ENCODE measurements at places on chromosomes 5 and 9.

DNA sequence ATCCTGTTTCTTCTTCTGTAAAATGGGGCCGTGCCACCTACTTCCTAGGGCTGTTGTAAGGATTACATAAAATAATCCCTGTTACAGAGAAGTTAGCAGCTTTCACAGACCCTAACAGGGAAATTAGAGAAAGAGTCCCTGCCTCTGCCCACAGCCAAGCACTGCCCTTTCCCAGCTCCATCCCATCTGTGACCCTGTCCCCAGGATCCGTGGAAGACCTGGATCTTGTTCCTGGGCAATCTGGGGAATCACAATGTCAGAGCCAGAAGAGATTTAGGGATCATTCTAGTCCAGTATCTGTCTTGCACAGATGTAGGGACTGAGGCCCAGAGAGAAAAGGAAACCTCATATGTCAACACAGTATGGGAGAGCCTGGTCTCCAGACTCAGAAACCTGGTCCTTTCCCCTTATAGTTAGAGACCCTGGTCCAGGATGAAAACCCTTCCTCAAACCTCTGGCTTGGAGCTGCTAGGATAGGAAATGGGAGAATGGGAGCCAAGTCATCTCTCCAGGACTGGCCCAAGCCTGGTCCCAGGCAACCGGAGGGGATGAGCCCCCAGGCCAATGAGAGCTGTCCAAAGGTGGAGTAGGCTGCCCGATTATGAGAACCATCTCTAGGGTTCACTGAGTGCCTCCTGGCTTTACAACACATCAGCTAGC, 12.5 kb downstream of the LHX6 start:
- DNase-seq: no peak

GRCh38 chr9:68597362-68597997, 56.8 kb upstream of the TMEM252 start:
- DNase-seq: no peak

DNA sequence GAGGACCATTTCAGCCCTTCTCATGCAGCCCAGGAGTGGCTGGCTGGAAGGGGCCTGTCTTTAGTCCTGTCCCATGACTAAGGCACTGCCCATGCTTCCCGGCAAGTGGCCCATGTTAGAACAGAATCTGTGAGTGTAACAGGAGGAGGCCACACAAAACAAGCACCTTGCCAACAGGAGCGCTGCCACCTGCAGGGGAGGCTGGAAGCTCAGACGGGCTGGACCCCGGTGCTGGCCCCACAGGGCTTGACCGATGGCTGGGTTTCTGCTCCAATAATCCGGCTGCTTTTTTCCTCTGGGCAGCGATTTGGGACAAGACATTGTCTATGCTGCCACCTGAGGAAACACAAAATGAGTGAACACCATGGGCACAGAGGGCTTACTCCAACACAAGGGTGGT, 28.4 kb downstream of the ANKS6 start:
- DNase-seq: no peak

DNA sequence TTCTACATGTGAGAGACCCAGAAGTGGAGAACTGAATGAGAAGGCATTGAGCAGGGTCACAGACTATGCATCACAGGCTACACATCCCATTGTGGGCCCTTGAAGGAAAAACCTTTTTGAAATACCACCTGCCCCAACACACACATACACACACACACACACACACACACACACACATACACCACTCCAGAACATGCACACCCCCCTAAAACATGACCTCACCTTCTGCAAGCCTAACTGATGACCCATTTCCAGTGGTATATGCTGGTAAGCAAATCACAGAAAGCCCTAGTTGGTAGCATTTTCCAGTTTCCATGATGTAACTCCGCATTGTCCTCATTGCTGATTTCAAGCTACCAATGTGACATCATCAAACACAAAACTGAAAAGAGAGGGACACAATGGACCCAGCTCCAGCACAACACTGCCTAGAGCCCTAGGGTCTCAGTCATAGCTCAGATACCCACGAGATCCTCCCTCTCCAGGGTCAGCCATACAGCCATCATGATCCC, 36.4 kb downstream of the THBS4 start:
- no peak for DNase-seq

DNA sequence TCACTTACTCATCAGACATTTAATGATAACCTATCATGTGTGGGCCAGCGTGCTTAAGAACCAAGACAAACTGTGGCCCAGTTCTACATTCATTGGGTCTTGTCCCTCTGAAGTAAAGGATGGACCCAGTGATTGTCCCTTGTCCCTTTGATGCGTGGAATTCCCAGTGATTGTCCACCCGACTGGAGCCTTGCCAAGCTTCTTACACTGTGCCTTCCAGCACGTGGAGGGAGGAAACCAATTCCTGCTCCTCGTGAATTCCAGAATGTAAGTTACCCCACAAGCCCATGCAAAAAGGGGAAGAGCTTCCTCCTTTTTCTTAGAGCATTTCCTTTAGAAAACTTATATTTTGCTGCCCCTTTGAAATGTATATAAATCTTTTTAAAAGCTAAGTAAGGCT, 7.9 kb downstream of the CKMT2 start:
- no peak for DNase-seq

- DNase-seq: no peak
Measured at GRCh38 chr9:36123515-36123914, 13.0 kb upstream of the GLIPR2 start.

GRCh38 chr9:5500441-5501235, 9.7 kb upstream of the PDCD1LG2 start:
- DNase-seq: peak; percentile 56

DNA sequence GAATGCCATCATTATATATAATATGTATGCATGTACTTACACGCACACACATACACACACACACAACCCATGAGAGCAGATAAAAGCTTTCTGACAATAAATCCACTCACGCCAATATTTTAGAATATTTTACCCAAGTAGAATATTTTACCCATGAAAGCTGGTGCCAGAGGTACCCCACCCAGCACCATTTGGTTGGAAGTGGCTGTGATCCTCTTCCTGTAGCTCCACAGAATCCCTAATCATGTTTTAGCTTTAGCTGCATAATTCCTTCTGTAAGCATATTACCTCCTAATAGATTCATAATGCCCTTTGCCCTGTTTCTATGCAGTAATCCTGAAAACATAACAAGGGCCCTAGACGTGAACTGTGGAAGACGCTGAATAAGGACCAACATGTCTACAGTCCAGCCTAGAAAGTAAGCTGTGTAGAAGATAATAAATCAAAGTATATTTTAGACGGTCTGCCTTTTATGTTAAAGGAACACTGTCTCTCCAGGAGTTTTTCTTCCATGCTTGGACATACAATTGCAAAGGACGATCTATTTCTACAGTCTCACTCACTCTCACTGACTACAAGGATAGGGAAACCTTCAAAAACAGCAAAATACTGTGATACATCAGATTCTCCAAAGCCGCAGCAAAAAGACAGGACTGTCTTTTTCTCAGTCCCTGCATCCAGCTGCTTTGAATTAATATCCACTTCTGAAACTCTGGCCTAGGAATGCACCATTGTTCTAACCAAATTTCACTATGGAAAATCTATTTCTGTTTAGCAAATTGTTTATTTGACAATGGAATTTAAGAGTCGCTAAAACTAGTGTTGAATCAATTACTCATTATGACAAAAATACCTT, 98.2 kb downstream of the USP20 start:
- no peak for DNase-seq

DNA sequence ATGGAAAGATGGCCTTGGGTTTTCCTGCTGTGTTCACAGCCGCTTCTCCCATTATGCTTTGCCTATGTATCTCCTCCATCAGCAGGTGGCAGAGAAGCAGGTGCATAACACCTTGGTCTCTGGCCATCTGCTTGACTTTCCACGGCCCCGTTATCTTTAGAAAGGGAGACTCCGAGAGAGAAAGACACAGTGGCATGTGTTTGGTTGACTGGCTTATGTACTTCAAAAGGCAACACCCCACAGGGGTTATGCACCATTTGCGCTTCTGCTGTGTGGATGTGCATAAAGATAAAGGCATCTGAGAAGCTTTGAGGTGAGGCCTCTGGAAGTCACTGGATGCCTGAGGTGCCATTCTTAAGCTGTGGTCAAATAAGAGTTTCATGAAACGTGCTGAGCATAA, 138.4 kb downstream of the EGFLAM start:
- peak; percentile 7 for DNase-seq

DNA sequence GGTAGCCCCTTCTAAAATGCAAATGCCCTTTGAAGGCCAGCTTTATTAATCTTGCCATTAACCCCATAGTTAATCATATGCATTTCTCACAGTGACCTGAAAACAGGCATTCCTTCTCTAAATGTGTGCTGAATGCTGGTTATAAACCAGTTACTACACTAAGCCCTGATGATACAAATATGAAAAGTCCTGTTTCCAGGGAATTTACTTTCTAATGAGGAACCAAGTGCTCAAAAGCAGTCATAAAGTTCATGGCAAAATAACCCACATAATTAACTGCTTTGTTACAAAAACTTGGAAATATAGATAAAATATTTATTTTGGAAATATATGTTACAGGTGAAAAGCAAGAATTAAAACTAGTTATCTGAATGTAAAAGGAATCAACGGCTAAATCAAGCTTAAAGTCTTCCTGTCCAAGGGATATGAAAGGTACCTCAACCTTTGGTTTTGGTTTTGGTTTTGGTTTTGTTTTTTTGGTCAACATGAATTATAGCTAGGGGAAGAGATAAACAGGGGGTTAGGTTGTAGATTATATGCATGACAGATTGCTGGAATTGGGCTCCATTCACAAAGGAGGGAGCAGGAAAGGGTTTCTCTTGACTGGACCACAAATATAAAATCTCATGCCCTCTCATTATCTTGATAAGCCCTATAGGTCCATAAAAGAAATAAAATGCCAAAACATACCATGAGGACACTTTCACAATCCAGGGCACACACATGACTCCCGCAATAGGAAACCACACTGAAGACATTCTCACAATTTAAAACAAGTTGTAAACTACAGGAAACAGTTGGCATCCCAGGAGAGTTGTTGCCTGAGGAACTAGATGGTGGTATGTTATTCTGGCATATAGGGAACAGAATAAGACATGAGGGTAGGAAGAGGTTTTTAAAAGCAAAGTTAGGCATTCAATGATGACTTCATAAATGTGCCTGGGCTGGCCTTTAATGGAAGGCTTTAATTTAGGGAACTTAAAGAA, 46.7 kb upstream of the MACIR start:
- no peak for DNase-seq

GRCh38 chr5:146671561-146672295, 155.7 kb upstream of the GPR151 start:
- no peak for DNase-seq

- no peak for DNase-seq
Measured at GRCh38 chr5:143922718-143923117, 110.8 kb downstream of the HMHB1 start.

- no peak for DNase-seq
Measured at GRCh38 chr5:124453221-124454051, 293.0 kb downstream of the ZNF608 start.

DNA sequence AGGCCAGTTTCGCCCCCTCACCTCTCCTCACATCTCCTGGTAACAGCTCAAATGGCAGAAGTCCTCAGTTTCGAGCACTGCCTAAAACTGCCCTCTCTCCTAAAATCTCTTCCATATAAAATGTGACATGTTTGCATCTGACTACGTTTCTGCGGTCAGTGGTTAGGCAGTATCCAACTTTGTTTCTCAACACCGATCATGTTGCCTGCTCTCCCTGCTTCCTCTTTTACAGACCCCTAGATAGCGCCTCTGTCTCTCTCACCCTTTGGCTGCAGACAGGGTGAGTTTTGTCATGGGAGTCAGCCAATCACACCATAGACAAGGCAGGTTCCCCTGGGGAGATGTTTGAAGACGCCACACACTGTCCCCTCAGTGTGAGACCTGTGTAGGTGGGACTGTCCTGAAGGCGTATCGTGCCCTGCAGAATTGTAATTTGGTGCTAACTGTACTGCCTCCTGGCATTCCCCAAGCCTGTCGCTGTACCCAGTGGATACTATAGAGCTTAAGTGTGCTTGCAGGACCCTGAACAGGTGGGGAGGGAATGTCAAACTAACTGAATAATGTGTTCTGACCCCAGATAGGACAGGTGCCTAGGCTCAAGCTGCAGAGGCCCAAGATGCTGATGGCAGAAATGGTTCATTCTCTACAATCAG, 1.1 kb downstream of the HEXB start:
- DNase-seq: no peak

DNA sequence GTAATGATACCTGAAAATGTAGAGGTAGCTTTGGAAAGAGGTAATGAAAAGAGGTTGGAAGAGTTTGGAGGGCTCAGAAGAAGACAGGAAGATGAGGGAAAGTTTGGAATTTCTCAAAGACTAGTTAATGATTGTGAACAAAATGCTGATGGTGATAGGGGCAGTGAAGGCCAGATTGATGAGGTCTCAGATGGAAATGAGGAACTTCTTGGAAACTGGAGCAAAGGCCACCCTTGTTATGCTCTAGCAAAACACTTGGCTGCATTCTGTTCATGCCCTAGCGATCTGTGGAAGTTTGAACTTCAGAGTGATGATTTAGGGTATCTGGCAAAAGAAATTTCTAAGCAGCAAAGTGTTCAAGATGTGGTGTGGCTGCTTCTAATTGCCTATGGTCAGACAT, 161.2 kb upstream of the SPEF2 start:
- no peak for DNase-seq

GRCh38 chr5:96253140-96253539, 179.9 kb downstream of the PCSK1 start:
- DNase-seq: peak; percentile 22
